ENCODE measurements at places on chromosomes 2 and 18. TPM values are rescaled to one million over a fixed set of nuclear protein-coding genes. Genes with fewer than 3 reads are reported as not detected.

The CABLES1 gene
- 7.8 TPM for total RNA-seq

The DOK6 gene
- total RNA-seq, result 0.04 TPM

The BOLL gene
- not detected for total RNA-seq

The CAPN14 gene
- total RNA-seq, result 191 TPM
